ENCODE measurements at places on chromosomes 11 and 22. TPM values are rescaled to one million over a fixed set of nuclear protein-coding genes. Genes with fewer than 3 reads are reported as not detected.

The GDPD4 gene
- total RNA-seq, result not detected

The SNX19 gene
- 58.1 TPM for total RNA-seq

The OR8D1 gene
- total RNA-seq, result not detected

The CDON gene
- total RNA-seq, result 16.3 TPM

The AGBL2 gene
- total RNA-seq, result 2.1 TPM

The FOLR1 gene
- total RNA-seq, result 409 TPM

The MS4A12 gene
- total RNA-seq, result not detected

The C11orf86 gene
- not detected for total RNA-seq

- no peak within 1 kb of the TSS for H3K4me3 ChIP-seq
- H3K4me1 ChIP-seq, result no peaks in the 10 kb centered on the region
Measured at GRCh38 chr11:5343474-5344335, at the start of gene OR51B5. OR51B5 (minus strand) TSS chr11:5343524; CDS start chr11:5343524, 0 bp downstream.

- no peak for DNase-seq
- no peak overlapping the region for H3K27ac ChIP-seq
- no peak overlapping the region for H3K4me3 ChIP-seq
- H3K4me1 ChIP-seq, result peaks cover 6% of the 10 kb centered on the region
- no peaks in the 10 kb centered on the region for H3K27me3 ChIP-seq
- no peaks in the 10 kb centered on the region for H3K36me3 ChIP-seq
Measured at GRCh38 chr11:13280777-13281176, 3.2 kb downstream of the BMAL1 start.

GRCh38 chr22:20904980-20905355, 12.2 kb upstream of the CRKL start:
- peak overlapping the region; percentile 29 for H3K27ac ChIP-seq
- no peaks in the 10 kb centered on the region for H3K4me1 ChIP-seq
- no peaks in the 10 kb centered on the region for H3K36me3 ChIP-seq
- H3K4me3 ChIP-seq, result no peak overlapping the region

GRCh38 chr11:77093056-77093891, 9.4 kb upstream of the OMP start:
- no peaks in the 10 kb centered on the region for H3K4me1 ChIP-seq
- DNase-seq, result no peak
- no peak overlapping the region for H3K4me3 ChIP-seq
- H3K27ac ChIP-seq, result no peak overlapping the region

- no peak overlapping the region for H3K4me3 ChIP-seq
- H3K27me3 ChIP-seq, result no peaks in the 10 kb centered on the region
- DNase-seq, result no peak
- H3K4me1 ChIP-seq, result no peaks in the 10 kb centered on the region
Measured at GRCh38 chr11:64793271-64794160, 9.5 kb downstream of the MAP4K2 start.

DNA sequence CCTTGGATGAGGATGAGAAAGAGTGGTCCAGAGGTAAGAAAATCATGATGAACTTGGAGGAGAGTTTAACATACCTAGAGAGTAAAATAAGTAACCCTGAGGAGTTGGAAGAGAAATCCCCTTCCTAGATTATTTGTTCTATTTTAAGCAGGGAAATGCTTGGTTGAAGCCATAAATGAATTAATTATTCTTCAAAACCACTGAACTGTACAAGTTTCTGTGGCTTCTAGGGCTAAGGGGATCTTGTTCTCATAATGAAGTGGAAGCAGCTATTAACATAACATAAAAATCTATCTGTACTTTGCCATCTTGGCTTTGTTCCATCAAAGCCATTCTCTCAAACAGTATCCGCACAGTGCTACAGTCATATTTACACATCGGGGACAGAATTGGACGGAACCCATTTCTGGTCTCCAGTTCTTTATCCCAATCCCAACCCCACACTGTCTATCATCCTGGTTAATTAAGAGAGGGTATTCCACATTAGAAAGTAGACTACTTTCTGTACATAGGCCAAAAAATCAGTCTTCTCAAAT, 14.5 kb upstream of the ARHGAP42 start:
- no peaks in the 10 kb centered on the region for H3K36me3 ChIP-seq
- no peaks in the 10 kb centered on the region for H3K27me3 ChIP-seq
- H3K4me3 ChIP-seq, result no peak overlapping the region

GRCh38 chr11:103997082-103997481, 39.4 kb upstream of the DDI1 start:
- H3K27ac ChIP-seq, result no peak overlapping the region
- H3K4me1 ChIP-seq, result no peaks in the 10 kb centered on the region
- DNase-seq, result no peak
- H3K36me3 ChIP-seq, result no peaks in the 10 kb centered on the region

GRCh38 chr11:8871962-8872361, 39.0 kb upstream of the AKIP1 start:
- H3K4me1 ChIP-seq, result peaks cover 53% of the 10 kb centered on the region
- H3K27ac ChIP-seq, result peak overlapping the region; percentile 86
- no peaks in the 10 kb centered on the region for H3K36me3 ChIP-seq
- no peak overlapping the region for H3K4me3 ChIP-seq
- no peaks in the 10 kb centered on the region for H3K27me3 ChIP-seq

Data from left lung (tissue), 14 donors.